ENCODE measurements at places on chromosomes 7 and 10.

DNA sequence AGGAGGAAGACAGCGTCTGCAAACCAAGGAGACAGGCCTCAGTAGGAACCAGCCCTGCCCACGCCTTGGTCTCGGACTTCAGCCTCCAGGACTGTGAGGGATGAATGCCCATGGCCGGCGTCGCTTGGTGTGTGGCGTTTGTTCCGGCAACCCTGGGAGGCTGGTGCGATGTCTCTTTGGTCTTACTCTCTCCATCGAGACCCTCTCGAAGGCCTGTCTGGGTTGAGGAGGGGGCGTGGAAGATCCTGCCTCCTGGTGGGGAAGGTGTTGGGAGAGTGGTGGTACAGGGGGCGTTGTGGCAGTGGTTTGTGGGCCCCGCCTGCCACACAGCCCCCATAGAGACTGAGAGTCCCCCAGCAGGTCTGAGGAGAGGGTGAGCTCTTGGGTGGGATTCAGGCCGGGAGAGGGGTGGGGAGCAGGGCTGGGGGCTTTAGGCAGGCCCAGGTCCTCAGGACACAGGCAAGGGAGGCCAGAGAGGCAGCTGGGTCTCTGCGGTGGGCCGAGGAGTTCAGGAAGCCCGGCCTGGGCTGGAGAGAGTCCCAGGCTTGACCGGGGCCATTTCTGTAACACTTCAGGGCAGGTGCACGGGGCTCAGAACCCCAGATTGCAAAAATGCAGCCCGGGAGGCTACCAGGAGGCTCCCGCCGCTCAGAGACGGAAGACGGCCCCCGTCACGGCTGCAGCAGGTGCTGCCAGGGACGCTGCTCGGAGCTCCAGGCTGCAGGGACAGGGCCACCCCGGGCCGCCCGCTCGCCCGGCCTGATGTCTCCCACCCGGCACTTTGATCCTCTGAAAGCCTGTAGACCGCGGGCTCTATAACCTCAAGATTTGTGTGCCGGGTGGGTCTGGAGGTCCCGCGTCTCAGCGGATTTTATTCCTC, 33.8 kb upstream of the PSMG3 start:
- no peak for DNase-seq

- no peak for DNase-seq
Observed at GRCh38 chr7:138967159-138967558, 14.0 kb downstream of the KIAA1549 start.

GRCh38 chr10:118258285-118258684, 83.8 kb downstream of the FAM204A start:
- no peak for DNase-seq

GRCh38 chr7:131692131-131692960, 135.9 kb upstream of the PODXL start:
- peak; percentile 78 for DNase-seq

- no peak for DNase-seq
Observed at GRCh38 chr7:155231941-155232340, 65.7 kb upstream of the INSIG1 start.

DNA sequence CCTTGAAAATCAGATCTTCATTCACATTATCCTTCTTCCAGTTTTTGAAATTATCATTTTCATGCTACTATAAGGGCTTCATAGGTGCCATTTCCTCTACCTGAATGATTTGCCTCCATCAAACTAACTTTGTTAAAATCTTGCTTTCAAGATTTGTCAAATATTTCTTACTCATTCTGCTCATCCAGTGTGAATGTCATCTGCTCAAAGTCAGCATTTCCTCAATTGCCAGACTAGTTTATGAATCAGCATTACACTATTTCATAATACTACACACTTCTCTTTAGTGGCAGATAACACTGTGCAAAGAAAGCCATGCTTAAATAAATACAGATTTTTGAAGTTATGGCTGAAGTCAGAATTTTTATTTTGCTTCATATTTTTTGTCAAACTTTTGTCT, 21.3 kb upstream of the LIPF start:
- DNase-seq, result no peak

DNA sequence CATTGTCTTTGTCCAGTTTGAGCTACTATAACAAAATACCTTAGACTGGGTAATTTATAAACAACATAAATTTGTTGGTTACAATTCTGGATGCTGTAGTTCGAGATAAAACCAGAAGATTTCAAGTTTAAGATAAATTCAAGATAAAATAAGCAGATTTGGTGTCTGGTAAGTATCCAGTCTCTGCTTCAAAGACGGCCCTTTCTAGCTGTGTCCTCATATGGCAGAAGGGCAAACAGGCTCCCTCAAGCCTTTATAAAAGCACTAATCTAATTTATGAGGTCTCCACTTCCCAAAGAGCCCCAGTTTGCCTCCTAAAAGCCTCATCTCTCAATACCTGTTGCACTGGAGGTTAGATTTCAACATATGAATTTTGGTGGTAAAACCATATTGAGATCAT, 31.1 kb upstream of the SGCE start:
- no peak for DNase-seq

Data from activated CD4-positive, alpha-beta T cell treated with anti-CD3 and anti-CD28 coated beads for 36 hours (primary cell).